ENCODE measurements at places on chromosomes 2 and 18.

- DNase-seq: no peak
Measured at GRCh38 chr2:222281506-222281905, 17.3 kb downstream of the PAX3 start.

GRCh38 chr18:43794363-43794762 is 517.1 kb upstream of the SYT4 start:
- DNase-seq: no peak

GRCh38 chr2:19944205-19944845 is 42.5 kb upstream of the TTC32 start:
- no peak for DNase-seq

- no peak for DNase-seq
Measured at GRCh38 chr2:6814869-6815268, 50.8 kb downstream of the CMPK2 start.
